ENCODE measurements at places on chromosomes 2 and 18.

GRCh38 chr2:220081171-220081570, 453.7 kb downstream of the SLC4A3 start:
- DNase-seq: no peak

- DNase-seq: no peak
These were observed 48.5 kb upstream of the LOXHD1 start for GRCh38 chr18:46705521-46705920.

- DNase-seq: no peak
These were observed 32.3 kb upstream of the XDH start for GRCh38 chr2:31446848-31447247.

- no peak for DNase-seq
These were observed 61.1 kb downstream of the SMCHD1 start for GRCh38 chr18:2716394-2717326.

GRCh38 chr2:151498178-151498577, 88.5 kb downstream of the RIF1 start:
- DNase-seq: no peak

DNA sequence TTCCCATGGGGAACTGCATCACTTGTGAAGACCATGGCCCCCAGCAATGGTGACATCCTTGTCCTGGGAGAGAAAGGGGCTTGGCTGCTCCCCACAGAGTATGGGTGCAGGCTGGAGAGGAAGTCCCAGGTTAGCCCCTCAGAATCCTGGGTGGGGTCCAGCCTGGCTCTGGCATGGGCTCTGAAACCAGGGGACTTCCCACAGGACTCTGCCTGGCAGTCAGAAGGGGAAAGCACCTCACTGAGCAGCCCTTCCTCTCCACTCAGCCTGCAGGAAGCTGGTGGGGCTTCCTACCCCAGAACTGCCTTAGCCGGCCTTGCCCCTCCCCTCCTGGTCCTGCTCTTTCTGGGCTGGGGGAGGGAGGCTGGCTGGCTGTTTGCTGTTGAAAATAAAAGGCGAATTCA, 3.7 kb downstream of the NEURL3 start:
- peak; percentile 49 for DNase-seq

GRCh38 chr2:197079832-197080555, 153.5 kb upstream of the PGAP1 start:
- no peak for DNase-seq

DNA sequence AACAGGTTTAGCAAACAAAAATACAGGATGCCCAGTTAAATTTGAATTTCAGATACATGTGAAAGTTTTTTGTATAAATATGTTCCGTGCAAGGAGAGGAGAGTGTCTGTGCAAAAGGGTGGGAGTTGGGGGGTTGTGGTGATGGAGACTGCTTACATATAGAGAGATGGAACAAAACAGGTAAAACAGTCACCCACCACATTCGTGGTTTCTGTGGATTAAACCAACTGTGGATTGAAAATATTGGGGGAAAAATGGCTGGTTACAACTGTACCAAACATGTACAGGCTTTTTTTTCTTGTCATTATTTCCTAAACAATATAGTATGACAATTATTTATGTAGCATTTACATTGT, 245.7 kb downstream of the TNS1 start:
- no peak for DNase-seq

- DNase-seq: no peak
These were observed 121.0 kb upstream of the NOL4 start for GRCh38 chr18:34345738-34346137.

DNA sequence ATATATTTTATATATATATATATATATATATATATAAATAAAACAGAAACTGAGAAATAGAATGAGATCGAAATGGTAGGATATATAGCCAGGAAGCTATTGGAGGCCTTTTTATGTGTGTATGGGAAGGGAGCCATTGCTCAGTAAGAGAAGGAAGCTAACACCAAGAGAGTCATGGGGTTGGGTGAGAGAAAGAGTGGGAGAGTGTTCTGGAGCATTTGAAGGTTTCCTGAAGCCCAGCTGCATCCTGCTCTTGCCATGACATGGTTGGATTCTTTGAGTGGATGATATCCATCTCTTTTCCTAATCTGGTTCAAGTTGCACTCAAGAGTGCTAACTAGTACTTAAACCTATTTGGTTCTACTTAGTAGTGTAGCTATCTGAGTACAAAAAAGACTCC, 282.3 kb downstream of the DYSF start:
- no peak for DNase-seq

- no peak for DNase-seq
These were observed 79.1 kb upstream of the DNMT3A start for GRCh38 chr2:25420820-25421237.

- DNase-seq: no peak
These were observed 24.1 kb upstream of the CHRNA1 start for GRCh38 chr2:174788291-174788929.

All from bone marrow (tissue), 2 donors.